Forelimb muscle (tissue), 1 donor: ENCODE measurements at places on chromosomes 13 and 19. TPM values are rescaled to one million over a fixed set of nuclear protein-coding genes. Genes with fewer than 3 reads are reported as not detected.

Gene DLL3
- polyA plus RNA-seq: 0.10 TPM

Gene B3GNT8
- 1.8 TPM for polyA plus RNA-seq

Gene KLK8
- not detected for polyA plus RNA-seq

Gene FFAR3
- 0.08 TPM for polyA plus RNA-seq

Gene PIK3R2
- 57.8 TPM for polyA plus RNA-seq

Gene MAU2
- polyA plus RNA-seq: 51.7 TPM

Gene SLC10A2
- polyA plus RNA-seq: not detected

Gene RPS16
- polyA plus RNA-seq: 2,074 TPM
